ENCODE measurements at places on chromosomes 11 and 22.
A peak's percentile ranks its signal among the peaks of the same experiment; 100 is the strongest.

GRCh38 chr22:47299211-47299862 is 536.9 kb downstream of the TBC1D22A start:
- DNase-seq = no peak

DNA sequence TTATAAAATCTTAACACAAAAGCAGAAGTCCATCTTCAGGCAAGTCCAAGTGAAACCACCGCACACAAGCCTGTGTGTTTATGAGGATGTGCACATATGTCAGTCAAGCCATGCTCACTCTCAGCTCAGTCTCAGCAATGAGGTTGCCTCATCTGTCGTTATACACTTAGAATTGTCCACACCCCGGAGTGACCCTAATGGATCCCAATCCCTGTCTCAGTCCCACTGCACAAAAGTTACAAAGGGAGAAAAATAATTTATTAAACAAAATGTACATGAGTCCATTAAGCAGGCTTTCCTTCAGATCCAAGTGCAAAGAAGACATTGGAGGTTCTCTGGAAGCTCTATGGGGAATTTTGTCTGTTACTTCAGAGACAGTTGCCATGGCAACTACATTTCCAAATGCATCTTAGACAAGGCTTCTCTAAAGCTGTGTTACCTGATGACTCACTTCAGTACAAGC is 24.4 kb downstream of the OR8B12 start:
- no peak for DNase-seq

- DNase-seq = no peak
Measured at GRCh38 chr11:3894128-3894731, 38.8 kb downstream of the STIM1 start.

DNA sequence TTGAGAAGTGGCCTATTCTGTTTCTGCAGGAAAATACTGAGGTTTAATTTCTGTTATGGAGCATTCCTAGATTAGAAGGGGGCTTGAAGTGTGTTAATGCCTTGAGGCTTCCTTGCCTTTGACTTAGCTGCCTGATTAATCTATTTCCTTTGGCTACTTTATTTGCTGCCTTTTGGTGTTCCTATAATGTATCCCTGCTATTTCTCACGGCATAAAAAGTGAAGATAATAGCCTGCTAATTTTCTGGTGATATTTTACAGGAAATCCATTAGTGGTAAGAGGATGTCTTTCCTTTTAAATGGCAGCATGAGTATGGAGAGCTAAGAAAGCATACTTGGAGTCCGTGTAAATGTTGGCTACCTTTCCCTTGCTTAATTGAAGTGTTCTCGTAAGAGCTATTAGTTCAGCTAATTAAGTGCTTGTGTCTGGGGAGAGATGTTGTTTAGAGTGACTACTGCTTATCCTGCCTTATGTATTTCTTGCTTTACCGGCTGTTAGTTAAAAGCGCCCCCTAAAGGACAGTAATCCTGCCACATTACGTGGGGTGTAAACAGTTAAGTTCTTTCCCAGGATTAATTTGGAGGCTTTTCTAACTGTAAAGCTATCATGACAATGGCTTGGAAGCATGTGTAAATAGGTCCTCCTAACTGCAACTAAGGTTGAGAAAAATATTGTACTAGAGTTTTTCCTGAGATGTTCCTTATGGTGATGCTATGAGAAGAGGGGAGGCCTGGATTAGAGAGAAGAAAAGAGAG is 45.6 kb downstream of the ZNF280B start:
- DNase-seq = no peak

DNA sequence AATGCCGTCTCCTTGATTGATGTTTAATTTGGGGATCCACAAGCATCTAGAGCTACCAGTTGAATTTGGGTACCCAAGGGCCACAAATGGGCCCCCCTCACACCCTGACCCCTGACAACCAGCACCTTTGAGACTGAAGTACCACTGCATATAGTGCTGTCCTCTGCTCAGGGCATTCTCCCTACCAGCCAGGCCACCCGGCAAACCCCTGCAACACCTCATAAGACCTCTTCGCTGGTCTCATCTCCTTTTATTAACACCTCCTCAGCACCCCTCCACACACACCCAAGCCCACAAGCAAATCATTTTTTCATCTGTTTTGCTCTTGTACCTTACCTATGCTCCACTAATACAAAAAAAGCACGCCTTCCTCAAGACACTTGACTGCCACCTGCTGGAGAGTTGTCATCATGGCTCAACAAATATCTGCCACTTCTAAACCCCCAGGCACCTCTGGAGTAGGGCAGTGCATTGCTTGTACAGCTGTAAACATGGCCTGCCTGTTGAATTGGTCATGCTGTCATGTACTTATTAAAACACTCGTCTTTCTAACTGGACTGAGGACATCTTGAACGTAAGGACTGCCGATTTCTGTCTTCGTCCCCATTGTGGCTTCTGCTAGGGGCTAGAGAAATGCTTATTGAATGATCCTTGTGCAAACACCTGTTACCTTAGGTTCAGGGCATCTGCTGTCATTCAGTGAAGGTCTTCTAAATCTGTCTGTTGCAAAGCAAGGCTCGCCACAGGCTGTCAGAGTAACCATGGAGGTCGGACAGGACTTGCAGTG is 66.5 kb downstream of the BMAL1 start:
- peak; percentile 76 for DNase-seq

- no peak for DNase-seq
Measured at GRCh38 chr11:92623055-92623454, 346.4 kb upstream of the MTNR1B start.

DNA sequence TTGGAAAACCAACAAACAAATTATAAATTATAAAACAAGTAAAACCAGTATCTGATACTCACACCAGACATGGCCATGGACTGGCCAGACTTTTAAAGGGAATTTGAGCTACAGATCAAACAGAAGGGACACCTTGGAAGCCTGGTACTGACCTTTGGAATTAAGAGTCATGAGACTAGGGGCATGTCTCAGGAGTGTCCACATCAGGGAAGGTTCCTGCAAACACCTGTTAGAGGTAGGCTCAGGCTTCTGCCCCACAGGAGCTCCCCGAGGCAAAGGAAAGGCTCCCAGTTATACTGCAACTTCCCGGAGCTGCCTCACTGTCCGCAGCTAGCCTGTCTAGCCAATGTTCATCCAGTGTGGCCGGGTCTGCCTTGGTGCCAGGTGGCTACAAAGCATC is 290.1 kb downstream of the BUD13 start:
- no peak for DNase-seq

GRCh38 chr11:74592063-74592440 is 330 bp upstream of the POLD3 start:
- DNase-seq = no peak

DNA sequence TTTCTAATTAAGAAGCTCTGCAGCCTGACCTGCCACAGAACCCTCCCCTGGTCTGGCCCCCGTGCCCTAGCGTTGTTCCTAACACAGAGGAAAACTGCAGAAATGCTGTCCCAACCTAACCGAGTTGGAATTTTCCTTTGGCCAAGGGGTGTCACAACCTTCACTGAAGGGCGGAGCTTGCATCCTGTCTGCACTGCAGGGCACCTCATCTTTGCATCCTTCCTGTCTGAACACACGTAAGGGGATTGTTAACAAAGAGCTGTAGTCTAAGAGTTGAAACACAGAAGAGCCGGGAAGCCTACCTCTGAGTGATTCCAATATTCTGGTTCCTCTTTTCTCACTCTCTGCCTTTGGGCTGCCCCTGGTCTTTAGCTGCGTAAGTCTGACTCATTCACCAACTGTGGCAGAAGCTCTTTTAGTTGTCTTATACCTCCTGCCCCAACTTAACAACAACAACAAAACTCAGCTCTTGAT is 1.6 kb downstream of the DIXDC1 start:
- DNase-seq = peak; percentile 35

GRCh38 chr11:30015725-30016412 is 961 bp downstream of the KCNA4 start:
- no peak for DNase-seq

DNA sequence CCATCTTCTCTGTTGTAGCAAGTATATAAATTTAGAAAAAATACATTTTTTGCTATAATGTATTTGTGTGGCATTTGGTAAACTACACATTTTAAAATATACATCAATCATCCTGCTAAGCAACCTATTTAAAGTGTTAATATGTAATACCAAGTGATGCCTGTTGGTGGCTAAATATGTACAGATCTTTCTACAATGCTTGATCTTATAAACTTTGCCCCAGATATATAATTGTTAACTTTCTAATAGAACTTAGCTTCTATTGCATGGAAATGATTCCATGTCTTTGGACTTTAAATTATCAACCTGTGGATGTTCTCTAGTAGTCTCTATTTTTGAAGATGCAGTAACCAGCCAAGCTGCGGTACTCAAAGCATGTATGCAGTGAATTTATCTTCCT is 1260.4 kb upstream of the RAG2 start:
- no peak for DNase-seq

GRCh38 chr22:48884786-48885185 is 942.9 kb downstream of the BRD1 start:
- no peak for DNase-seq

GRCh38 chr11:134939031-134939430 is 527.0 kb upstream of the B3GAT1 start:
- no peak for DNase-seq

DNA sequence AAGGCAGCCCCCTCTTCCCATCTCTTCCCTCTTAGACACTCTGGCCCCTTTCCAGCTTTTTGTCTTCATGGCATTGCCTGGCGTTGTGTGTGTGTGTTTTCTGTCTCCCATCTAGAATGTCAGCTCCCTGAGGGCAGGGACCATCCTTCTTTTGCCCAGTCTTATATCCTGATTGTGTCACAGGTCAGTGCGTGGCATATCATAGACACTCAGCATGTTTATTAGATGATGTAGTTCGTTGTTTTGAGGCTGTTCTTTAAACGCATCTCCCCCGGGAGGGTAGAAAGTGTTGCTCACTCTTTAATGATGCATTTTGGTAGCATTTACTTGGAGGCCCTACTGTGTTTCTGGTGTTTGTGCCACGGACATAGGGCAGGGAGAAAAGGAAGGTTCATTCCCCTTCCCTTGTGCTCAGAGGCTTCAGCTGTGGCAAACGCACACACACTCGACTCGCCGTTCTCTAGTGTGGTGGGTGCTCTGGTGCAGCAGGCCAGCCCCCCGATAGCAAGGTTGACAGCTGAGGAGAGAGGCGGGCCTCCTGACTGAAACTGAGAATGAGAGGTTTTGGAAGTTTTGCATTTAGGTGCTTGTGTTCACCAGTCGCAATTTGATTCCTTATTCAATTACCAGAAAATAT is 60.2 kb downstream of the TNRC6B start:
- DNase-seq = no peak

DNA sequence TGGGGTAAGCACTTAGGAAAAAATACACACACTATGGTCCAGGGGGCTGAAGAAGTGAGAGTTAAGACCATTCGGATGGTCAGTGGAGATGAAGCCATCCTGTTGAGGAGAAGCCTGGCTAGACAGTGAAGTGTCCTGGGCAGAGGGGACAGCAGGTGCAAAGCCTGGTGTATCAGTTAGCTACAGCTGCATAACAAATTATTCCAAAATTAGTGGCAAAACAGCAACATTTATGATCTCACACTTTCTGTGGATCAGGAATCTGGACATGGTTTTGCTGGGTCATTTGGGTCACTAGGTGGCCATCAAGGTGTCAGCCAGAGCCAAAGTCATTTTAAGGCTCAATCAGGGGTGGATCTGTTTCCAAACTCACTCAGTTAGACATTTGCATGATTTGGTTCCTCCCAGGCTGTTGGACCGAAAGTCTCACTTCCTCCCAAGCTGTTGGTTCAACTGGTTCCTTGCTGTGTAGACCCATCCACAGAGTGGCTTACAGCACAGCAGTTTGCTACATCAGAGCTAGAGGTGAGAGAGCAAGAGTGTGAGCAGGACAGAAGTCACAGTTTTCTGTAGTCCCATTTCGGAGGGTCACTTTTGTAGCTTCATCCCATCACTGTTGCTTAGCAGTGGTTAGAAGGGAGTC is 80.1 kb upstream of the ALX4 start:
- DNase-seq = no peak

GRCh38 chr22:24953384-24954113 is 1.0 kb downstream of the KIAA1671 start:
- DNase-seq = no peak

DNA sequence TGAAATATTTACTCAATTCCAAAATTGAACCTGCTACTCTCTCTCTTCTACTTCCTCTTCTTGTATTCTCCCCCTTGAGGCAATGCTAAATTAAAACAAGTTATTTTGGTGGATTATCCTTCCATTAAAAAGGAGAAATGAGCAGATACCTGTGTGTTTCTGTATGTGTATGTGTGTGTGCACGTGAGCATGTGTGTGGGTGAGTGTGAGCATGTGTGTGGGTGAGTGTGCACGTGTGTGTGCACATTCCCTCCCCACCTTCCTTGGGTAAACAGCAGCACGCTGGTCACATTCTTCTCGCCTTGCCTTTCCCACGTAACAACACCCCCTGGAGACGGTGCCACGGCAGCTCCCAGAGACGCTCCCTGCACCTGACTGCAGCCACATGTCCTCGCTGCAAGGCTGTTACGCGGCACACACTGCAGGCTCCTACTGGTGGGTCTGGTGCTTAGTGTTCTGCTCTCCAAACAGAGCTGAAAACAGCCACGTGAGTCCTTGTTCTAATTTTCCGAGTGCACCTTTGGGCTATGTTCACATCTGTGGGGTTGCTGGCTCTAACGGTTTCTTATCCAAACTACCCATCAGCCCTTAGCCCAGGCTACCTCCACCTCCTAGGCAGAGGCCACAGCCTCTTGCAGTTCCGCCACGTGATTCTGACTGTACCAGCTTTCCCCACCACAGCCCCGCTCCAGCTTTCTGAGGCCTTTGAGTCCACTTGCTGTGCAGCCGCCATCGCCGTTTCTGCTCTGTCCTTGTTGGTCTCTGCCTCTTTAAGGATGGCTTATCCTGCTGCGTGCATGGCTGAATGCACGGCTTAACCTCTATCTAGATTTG is 123.4 kb downstream of the CTTN start:
- DNase-seq = no peak

- no peak for DNase-seq
Measured at GRCh38 chr11:23569547-23569946, 709.3 kb upstream of the CCDC179 start.

- no peak for DNase-seq
Measured at GRCh38 chr11:82858556-82859091, 41.6 kb downstream of the PRCP start.

DNA sequence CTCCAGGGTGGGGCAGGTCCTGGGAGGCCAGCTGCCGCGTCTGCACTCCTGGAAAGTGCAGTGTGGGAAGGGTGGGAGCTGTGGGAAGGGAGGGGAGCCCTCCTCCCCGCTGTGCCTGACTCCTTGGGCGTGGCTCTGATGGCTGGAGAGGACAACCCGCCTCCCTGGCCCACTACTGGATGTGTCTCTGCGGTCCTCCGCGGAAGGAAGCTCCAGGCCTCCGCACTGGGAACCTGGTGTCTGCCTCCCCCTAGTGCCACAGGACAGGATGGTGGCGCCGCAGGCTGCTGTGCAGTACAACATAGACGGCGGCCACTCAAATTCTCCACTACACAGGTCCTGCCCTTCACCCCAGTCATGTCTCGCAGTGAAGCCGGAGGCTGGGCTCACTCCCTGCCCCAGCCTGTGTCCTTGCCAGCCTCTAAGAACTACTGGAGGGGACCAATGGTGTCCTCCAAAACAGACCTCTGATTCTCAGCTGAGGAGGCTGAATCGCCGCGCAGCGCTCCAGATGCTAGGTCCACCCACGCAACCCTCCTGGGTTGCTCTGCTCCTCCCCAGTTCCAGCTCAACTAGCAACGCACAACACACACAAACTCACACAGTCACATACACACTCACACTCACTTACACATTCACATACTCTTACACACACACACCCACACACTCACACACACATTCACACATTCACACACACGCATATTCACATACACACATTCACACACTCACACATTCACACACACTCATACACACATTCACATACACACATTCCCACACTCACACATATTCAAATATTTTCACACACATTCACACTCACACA is 12.4 kb upstream of the DSCAML1 start:
- DNase-seq = peak; percentile 50

GRCh38 chr22:43333978-43334377 is 9.2 kb downstream of the SCUBE1 start:
- DNase-seq = no peak

All from CD4-positive, alpha-beta T cell treated with Interleukin-12 subunit alpha and Interleukin-12 subunit beta, for 1 hour (primary cell).